T-helper 1 cell (primary cell): ENCODE measurements at places on chromosomes 4 and X.

DNA sequence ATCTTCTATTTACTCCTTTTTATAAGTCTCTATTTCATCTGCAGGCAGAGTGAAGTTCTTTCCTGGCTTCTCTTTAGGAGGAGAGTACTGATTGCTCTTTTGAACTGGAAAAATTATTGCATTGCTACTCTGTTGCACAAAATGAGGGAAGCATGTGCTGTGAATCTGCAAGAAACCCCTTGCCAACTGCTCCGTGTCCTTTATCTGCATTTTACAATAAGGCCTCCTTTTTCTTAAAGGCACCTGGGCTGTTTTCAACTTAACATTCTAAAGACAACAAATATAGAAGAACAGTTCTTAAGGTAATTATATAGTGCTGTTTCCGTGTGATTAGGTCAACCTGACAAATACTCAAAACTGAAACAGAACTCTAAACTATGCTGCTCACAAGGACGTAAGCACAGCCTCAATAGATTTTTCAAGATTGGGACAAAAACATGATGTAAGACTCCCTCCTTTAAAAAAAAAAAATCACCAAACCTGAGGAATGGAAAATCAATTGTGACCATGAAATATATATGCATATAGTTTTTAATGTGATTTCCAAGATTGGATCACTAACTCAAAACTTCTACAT, 716.6 kb upstream of the INTU start:
- DNase-seq = no peak

DNA sequence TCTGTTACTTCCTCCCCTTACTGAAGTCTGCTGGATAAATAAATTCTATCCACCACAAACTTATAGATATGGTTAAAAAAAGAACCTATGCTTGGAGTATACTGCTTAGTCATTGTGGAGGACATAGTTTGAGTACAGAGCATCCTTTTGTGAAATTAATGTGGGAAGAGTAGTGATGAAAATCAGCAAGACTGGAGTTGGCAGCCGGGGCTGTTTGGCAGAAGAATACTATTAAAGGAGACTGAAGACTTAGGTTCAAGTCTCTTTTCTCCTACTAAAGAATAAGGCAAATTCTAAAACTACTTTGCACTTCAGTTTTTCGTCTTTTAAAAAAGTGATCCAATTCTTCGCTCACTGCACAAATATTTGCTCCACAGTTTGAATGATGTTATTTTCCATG, 326.6 kb upstream of the ATOH1 start:
- no peak for DNase-seq

DNA sequence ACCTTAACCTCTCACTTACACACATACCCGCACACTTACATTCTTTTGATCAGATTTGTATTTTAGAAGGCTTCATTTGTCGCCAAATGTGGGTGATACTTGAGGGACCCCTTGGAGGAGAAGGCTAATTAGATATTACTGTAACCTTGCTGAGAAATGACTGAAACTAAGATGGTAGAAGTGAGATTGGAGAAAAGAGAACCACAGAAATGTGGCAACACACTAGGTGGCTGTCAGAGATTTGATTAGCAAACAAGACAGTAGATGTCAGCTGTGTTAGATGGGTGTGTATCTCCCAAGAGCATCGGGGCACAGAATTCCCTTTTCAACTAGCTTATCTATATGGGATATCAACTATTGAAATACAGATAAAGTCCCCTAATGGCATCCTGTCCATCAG, 149.3 kb upstream of the FABP2 start:
- no peak for DNase-seq

- DNase-seq = no peak
Observed at GRCh38 chr4:81428002-81428401, 43.7 kb downstream of the RASGEF1B start.

GRCh38 chr4:66373268-66373667, 703.0 kb upstream of the EPHA5 start:
- no peak for DNase-seq

DNA sequence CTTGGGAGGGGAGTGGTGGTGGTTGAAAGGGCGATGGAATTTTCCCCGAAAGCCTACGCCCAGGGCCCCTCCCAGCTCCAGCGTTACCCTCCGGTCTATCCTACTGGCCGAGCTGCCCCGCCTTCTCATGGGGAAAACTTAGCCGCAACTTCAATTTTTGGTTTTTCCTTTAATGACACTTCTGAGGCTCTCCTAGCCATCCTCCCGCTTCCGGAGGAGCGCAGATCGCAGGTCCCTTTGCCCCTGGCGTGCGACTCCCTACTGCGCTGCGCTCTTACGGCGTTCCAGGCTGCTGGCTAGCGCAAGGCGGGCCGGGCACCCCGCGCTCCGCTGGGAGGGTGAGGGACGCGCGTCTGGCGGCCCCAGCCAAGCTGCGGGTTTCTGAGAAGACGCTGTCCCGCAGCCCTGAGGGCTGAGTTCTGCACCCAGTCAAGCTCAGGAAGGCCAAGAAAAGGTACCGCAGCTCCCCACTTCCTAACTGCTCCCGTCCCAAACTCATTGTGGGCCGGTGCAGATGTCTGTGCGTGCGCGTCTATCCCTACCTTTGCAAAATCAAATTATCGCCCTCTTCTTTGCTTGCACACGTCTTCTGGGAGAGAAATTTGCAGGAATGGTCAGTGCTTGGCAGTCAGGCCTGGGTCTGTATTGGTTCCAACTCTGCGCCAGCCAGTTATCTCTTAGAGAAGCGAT, 533 bp downstream of the IL15 start:
- DNase-seq = no peak

GRCh38 chrX:116409219-116409618, 27.2 kb upstream of the SLC6A14 start:
- no peak for DNase-seq

GRCh38 chrX:27995611-27996010, 14.4 kb upstream of the DCAF8L1 start:
- no peak for DNase-seq

DNA sequence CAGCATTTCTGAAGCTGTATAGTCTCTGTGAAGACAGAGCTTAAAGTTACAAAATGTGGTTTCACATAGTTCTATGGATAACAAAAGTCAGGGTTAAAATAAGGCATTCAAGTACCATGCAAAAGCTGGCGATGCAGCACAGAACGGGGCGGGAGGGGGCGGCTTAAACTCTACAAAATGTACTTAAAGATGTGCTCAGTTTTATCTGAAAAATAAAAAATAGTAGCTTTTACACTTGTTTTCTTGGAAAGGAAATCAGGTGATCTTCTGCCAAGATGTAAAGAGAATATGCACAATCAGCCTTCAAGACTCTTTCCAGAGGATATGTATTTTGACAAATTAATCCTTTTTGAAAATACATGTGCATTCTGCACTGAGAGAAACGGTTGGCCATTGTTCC, 301.7 kb upstream of the EMCN start:
- no peak for DNase-seq

DNA sequence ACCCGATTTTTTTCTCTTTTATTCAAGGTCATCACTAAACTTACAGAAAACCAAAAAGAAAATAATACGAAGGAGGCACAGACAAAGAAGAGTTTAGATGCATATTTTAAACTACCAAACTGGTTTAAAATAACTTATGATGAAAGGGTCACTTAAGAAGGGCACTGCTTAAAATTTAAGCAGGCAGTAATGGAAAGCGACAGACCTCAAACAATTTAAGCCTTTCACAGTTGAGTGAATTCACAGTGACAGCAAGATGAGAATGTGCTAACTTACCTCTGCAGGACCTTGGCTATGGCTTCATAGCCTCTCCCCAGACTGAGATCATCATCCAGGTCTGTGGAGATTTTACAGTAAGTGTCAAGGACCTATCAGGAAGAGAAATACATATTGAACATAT, 112.1 kb downstream of the TTC29 start:
- DNase-seq = no peak

- no peak for DNase-seq
Observed at GRCh38 chr4:106172861-106173260, 143.1 kb downstream of the TBCK start.

DNA sequence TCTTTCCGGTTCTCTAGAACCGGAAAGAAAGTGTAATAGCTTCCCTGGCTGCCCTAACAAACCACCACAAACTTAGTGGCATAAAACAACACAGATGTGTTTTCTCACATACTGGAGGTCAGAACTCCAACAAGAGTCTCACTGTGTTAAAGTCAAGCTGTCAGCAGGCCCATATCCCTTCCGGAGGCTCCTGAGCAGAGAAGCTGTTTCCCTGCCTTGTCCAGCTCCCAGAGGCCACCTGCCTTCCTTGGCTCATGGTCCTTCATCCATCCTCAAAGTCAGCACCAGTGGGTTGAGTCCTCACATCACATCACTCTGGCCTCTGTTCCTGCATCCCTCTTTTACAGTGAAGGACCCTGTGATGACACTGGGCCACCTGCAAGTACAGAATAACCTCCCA, 49.8 kb upstream of the HMX1 start:
- no peak for DNase-seq

DNA sequence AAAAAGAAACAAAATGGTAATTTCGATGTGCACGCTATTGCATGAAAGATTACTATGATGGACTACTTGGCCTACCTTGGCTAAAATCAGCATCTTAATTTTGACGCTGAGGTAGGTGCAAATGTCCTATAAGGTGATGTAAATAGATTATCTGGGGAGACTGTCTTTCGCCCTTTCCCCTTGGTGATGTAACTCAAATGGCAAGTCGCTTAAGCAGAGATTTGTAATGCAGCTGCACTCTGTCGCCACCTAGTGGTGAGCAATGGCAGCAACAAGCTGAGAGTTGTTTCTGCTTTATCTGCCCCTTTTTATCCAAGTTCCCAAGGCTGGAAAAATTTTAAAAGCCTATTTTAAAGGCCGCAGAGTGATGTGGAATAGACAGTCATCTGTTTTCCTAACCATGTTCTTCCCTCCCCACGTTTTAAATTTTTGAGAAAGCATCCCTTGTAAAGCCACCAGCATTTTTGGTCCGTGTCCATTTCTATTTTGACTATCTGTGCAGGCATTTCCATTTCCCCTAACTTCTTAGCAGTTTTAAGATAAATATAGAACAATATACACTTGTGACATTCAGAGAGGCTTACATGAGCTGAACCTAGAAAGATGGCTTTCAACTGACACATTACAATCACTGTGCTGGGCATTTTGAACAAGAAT, 62.4 kb upstream of the PDLIM3 start:
- peak; percentile 62 for DNase-seq

DNA sequence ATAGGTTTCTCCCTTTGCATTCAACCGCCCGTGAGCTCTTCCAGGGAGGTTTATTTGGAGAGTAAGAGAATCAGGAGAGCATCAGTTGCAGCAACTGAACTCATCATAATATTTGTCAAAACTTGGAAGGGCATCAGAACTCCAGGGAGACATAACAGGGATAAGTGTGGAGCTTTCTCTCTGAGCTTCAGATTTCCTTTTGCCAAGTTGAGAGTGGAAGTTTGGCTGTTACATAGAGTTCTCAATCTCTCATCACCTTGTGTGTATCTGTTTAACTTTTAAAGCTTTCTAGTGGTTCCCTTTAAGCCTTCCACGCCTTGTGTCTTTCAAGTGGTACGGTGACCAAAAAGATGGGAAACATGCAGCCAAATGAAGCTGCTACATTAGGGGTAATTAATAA, 18.8 kb downstream of the BMP3 start:
- DNase-seq = no peak

DNA sequence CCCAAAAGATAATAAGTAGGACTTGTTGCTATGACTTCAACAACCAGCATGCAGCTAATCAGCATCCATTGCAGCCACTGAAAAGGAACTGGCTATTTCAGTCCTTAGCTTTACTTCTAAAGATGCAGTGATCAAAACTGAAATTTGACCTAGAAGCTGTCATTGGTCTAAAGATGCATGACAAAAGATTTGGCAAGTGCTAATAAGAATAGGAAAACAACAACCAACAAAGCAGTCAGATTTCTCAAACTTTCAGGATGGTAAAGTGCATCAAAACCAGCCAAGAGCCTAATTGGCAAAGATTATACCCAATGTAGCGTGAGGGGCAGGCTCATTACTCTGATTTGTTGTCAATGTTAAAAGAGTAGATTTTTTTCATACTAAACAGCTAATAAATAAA, 77.1 kb upstream of the WDR17 start:
- no peak for DNase-seq

GRCh38 chrX:25043192-25043591, 27.4 kb upstream of the ARX start:
- DNase-seq = no peak

GRCh38 chr4:165343353-165344191, 16.1 kb downstream of the MSMO1 start:
- DNase-seq = no peak

GRCh38 chrX:43618366-43619205, 37.5 kb upstream of the MAOA start:
- no peak for DNase-seq

DNA sequence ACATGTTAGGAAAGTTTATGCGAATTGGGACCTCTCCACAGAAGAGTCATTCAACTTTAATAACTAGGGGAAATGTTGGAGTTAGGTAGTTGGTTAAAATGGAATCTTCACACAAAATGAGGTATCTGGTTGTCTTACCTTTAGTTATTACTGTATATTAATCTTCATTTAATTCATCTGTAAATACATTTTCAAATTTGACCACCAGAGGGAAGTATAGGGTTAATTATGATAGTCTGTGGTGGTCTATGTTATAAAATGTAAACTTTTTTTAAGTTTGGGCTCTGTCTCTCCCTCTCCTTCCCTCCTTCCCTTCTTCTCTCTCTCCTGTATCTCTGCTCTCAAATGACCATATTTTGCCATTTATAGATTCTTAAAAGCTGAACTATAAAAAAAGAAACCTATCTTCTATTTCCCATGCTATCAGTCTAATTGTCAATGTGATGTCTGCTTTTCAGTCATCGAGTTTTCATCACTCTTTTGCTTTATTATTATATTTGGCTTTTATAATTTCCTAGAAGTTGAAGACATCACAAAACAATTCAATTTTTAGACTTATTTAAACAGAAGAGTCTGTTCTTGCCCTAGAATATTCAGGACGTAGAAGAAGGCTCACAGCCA, 49.8 kb downstream of the TMEM144 start:
- DNase-seq = no peak

- no peak for DNase-seq
Observed at GRCh38 chr4:128517739-128518510, 230.3 kb upstream of the PGRMC2 start.

- peak; percentile 23 for DNase-seq
Observed at GRCh38 chr4:145956288-145956890, 17.8 kb upstream of the ZNF827 start.

DNA sequence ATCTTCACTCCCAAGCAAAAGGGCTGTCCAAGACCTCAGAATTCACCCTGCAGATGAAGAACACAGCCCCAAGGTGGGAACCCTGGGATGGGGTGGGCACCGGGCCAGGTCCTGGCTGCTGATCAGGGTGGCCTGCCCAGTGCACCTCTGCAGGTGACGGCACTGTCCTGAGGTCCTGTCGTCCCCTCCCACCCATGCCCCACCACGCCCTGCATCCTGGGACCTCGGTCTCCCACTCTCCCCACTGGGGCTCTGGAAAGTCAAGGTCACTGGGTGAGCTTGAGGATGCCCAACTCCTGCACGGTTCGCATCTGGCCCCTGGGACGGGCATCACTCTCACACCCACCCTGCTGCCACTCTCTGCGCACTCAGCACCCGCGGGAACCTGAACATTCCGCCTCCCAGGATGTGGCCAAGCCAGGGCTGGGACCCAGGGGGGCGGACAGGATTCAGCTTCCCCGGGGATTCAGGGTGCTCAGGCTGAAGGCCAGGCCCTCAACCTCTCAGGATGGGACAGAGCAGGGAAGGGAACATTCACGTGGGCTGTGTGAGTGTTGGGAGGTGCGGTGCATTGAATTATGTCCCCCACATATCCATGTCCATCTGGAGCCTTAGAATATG, 115.9 kb downstream of the CPZ start:
- no peak for DNase-seq
